ENCODE measurements at places on chromosomes 6 and 20.

DNA sequence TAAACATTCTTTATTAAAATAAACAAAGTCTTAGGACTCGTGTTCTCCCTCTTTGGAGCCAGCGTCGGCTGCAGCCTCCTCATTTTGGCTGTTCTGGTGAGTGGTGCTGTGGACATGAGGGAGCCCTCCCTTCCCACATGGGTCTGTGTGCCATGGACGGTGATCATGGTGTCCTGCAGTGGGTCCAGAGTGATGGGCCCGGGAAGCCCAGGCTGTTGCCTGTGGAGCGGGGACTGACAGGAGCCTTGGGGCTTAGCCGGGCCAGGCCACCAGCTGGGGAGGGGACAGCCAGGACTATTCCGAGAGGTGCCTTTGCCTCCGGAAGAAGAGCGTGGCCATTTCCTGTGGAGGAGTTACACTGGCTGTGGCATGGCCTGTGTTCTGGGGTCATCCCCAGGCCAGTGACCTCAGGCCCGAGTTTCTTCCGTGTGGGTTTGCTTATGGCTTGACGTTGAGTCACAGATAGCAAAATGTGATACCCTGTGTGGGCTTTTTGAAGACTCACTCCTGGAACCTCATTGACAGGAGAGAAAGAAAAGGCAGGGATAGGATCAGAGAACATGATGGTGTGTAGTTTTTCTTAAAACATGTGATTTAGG lies 153.4 kb downstream of the DTNBP1 start:
- DNase-seq: no peak

- DNase-seq: no peak
Observed at GRCh38 chr20:38673725-38674091, 50.6 kb upstream of the SLC32A1 start.

GRCh38 chr6:94215552-94215951 lies 796.2 kb upstream of the EPHA7 start:
- no peak for DNase-seq

GRCh38 chr20:271069-271468 lies 13.5 kb downstream of the DEFB132 start:
- DNase-seq: no peak

DNA sequence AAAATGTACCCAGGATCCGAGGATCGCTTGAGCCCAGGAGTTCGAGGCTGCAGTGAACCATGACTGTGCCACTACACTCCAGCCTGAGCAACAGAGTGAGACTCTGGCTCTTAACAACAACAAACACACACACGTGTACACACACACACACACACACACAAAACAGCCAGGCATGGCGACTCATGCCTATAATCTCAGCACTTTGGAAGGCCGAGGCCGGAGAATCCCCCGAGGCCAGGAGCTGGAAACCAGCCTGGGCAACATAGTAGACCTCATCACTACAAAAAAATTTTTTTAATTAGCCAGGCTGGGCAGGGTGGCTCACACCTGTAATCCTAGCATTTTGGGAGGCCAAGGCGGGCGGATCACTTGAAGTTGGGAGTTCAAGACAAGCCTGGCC lies 23.3 kb upstream of the ARFGEF2 start:
- peak; percentile 81 for DNase-seq

GRCh38 chr6:5181510-5182317 lies 79.0 kb downstream of the LYRM4 start:
- DNase-seq: no peak

GRCh38 chr6:37490536-37491170 lies 9.0 kb downstream of the CCDC167 start:
- no peak for DNase-seq

GRCh38 chr20:49973981-49974380 lies 8.8 kb upstream of the SNAI1 start:
- DNase-seq: no peak

DNA sequence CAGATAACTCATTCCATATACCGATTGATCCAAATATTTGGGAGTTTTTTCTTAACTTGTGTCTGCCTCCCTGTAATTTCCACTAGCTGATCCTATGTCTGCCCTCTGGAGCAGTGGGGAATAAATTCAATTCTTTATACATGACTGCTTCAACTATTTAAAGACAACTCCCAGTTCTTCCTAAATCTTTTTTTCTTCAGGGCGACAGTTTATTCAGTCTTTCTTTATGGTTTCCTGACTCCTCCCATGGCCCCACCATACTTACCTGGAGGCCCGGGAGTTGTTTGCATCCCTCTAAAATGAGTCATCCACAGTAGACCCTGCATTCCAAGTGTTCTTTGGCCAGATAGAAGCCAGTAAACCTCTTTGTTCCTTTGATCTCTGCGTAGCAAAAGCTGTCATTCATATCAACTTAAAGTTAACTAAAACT lies 73.6 kb downstream of the LCA5 start:
- DNase-seq: peak; percentile 56

DNA sequence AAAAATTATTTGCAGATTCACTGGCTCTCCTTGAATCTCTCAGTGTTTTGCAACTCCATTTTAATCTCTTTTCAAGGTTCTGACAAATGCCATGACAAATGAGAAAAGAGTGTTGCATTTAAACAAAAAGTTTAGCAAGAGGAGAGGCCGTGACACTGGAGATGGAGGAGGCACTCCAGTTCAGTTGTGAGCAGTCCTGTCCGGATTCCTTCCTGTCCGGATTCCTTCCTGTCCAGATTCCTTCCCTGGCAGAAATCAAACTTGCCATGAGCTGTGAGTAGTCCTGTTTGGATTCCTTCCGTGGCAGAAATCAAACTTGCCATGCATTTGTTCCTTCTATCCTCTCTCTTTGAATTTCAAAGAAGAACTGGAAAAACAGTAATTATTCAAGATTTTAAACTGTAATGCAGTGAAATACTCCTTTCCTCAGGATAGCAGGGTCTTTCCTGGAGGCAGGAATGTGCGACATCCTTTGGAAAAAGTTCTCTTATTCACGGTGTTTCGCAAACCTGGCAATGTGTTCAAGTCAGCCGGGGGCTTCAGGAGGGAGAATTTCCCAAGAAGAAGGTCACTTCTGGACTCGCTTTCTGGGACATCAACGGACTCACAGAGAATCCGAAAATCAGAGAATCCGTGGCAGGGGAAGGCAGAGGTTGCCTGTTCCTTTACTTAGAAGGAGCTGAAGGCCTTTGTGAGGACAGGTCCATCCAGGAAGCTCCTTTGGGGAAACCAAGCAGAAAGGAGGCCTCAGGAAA lies 48.7 kb upstream of the DACT2 start:
- no peak for DNase-seq

GRCh38 chr6:90947184-90948064 lies 360.6 kb upstream of the MAP3K7 start:
- DNase-seq: no peak

DNA sequence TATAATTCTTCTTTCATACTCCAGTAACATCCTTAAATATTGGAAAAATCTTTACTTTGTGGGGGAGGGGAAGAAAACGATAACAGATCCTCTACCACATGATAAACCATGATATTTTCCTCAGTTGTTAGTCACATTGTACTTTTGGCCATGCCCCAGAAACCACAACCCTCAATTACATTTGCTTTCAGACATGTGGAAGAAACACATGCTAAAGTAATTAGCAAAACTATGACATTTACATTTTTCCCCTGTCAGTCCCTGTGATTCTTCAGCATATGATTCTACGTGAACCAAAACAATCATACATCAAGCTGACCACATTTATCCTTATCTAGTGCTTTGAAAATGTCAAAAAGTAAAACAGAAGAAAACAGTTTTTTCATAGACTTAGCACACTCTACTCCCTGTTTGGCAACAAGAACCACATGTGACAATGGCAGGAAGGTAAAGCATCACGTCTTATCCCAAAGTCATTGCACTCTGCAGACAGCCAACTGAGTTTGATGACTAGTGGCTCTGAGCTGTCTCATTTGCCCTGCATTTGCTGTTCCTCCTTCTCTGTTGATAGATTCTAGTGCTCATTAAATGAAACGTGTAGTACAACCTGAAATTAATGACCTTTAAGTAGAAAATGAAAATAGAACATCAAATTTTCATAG lies 505.8 kb upstream of the MARCKS start:
- DNase-seq: peak; percentile 76

DNA sequence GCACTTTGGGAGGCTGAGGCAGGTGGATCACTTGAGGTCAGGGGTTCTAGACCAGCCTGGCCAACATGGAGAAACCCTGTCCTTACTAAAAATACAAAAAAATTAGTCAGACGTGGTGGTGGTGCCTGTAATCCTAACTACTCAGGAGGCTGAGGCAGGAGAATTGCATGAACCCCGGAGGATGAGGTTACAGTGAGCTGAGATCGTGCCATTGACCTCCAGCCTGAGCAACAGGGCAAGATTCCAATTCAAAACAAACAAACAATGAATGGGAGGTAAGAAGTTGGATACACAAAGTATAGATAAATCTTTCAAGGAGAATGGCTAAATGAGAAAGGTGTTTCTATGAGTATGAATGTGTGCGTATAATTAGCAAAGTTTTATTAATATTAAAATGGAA lies 75.3 kb downstream of the REV3L start:
- DNase-seq: no peak

- no peak for DNase-seq
Observed at GRCh38 chr20:20795119-20795518, 82.7 kb upstream of the RALGAPA2 start.

GRCh38 chr20:24993337-24994185 lies 1.0 kb upstream of the APMAP start:
- peak; percentile 75 for DNase-seq

DNA sequence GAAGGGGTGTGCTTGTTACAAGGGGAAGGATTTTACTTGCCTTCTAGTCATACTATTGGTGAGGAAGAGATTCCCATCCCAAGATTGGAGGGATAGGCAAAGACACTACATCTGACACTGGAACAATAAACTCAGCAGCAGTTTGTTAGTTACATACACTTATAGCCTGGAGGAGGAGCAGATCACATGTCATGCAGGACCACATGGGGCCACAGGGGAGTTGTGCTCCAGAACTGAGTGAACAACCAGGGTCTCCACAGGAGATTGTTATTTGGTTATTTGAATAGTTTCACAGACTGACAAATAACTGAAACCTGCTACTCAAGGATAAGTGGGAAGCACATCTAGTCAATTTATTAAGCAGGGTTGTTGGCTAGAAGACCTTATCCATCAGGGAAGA lies 559.4 kb upstream of the MANEA start:
- no peak for DNase-seq

DNA sequence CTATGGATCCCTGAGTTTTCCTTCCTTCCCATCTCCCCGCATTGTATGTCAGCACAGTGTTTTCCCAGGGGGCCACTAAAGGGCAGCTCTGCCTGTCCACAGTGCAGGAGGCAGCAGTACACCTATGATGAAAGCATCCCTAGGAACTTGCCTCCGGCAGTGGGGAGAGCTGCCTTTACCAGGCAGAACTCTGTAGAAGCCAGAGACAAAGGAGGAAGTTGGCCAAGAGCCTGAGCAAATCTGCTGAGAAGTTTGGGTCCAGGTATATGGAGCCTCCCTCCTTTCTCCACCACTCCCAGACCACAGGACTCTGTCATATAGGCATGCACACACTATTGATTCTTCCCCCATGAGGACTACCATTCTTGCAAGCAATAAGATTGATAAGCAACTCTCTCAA lies 282.7 kb downstream of the TBC1D7 start:
- no peak for DNase-seq

GRCh38 chr6:53042112-53042511 lies 23.1 kb upstream of the FBXO9 start:
- peak; percentile 94 for DNase-seq

DNA sequence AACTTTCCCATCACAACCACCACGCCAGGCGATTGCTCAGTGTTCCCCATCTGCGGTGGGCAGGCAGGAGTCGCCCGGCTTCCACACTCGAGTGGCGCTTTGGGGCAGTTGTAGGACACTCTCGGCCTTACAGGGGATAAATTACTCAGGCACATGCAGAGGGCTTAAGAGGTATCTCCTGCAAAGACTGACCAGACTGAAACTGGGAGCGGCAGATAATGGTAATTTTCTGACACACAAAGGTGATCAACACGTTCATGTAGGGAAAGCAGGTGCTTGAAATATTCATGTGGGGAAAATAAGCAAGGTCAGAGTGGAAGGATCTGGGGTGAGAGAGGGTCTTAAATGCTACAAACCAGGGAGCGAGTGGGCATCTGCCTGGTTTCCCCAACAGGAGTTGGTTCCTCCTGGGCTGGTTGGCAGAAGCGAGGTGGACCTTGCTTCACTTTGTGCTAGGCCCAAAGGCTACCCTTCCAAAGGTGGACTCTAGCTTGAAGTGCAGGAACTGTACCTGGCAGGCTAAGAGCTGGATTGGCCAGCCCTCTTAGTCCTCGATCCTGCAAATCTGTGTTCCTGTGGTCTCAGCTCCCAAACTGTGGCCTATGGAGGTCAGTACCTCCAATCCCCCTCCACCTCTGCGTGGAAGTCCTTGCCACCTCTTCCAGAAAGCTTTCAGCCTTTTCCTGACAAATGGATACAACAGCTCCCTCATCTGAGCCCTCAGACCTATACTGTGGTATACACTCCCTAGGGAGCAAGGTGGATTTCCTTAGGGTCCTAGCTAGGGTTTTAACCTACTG lies 16.7 kb downstream of the PLAGL2 start:
- DNase-seq: peak; percentile 51
